ENCODE measurements at places on chromosomes 7 and 10.
A peak's percentile ranks its signal among the peaks of the same experiment; 100 is the strongest.

DNA sequence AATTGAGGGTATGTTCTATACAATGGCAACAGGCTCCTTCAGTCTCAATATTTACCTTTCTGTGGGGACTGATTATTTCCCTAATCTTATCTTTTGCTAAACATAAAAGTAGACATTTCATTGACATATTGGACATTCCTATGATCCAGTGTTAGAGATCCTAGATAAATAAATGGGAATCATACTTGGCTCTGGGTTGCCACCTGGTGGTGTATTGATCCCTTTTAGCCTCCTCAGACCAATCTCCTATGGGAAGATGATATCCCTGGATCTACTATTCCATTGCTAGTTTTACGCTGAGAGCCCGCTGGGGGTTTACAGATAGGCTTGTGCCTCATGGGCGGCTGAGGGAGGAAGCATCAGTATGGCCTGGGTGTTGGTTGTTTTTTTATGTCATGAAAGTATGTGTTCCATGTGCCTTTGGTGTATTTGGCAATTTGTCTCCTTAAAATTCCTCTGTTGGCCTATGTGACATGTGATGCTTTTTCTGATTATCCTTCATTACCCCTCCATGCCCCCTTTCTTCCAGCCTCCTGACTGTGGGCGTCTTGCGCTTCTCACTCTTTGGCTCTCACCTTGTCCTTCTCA, 18.8 kb downstream of the CELF2 start:
- no peak for DNase-seq

- DNase-seq = no peak
Observed at GRCh38 chr10:132692311-132692710, 93.6 kb downstream of the NKX6-2 start.

GRCh38 chr10:71727738-71728737, 8.5 kb upstream of the C10orf105 start:
- DNase-seq = peak; percentile 85

DNA sequence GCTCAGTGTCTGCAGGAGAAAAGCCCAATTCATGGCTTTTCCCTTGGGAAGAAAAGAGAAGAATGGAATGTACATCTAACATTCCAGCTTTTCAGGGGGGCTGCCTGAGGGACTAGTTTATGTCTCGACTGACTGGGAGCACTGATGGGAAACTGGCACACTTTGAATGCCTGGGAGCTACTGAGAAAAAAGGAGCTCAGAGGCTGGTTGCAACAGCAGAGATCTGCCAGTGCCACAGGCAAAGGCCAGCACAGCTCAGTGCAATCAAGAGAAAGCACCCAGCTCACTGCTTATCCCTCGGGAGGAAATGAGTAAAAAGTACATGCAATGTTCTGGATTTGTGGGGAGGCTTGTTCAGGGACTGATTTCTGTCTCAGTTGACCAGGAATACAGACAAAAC, 226.2 kb downstream of the COBL start:
- no peak for DNase-seq

DNA sequence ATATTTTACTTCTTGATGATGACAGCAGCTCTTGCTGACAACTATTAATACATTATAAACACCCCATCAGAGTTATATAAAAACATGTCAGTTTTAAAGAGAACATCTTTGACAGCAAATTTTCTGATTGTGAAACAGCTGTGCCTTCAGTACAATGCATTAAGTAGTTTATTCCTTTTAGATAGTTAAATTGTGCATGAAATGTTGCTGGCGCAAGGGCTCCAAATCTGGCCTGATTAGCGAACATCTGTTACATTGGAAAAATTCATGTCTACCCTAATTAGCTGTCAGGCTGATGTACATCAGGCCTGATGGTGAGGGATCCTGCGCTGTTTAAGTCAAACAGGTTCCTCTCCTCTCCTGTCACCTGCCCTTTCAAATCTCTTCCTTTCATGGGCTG, 171.9 kb upstream of the SP8 start:
- DNase-seq = no peak

- no peak for DNase-seq
Observed at GRCh38 chr7:113752689-113753088, 166.1 kb downstream of the PPP1R3A start.

DNA sequence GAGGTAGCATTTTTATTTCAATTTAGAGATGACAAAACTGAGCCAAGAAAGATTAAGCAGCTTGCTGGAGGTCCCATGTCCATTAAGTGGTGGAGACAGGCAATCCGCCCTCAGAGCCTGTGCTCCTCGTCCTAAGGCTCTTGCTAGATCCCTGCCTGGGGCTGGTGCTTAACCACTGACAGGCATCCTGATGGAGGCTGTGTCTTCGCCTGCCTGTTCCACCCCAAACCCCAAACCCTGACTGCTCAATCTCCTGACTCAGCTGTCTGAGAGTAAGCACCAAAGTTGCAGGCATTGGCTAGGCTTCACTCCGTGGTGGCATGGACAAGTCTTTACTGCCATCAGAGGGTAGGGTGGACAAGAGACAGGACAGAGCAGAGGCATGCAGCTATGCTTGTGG, 209.4 kb downstream of the POU6F2 start:
- no peak for DNase-seq

DNA sequence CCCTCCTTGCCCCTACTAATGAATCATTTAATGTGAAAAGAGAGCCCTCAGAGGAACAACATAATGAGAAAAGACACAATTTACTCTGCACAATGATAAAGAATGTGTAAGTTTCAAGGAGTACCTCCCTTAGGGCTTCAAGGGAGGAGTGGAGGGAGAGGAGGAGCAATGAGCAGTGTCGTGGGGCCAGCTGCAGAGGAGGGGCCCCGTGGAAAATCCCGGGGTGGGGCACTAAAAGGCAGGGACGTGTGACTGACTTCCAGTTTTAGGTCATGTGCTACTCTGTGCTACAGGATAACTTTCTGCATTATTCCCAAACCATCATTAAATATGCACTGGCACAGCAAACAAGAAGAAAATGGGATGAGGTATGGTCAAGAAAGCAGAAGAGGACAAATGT, 108.1 kb downstream of the ANLN start:
- no peak for DNase-seq

DNA sequence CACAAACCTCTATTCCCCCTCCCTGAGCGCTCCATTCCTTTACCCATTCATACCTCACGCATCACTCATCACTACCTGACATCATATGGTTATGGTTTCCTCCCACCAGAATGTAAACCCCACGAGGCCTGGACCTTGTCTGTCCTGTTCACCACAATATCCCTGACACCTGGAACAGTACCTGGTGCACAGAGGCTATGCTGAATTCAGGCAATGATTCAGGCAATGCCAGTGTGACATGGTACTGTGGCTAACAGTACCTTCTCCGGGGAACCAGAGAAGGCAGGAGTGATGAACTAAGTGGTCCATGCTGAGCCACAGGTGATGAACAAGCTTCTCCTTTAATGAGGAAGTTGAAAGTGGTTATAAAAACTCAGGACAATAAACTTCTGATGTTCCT, 202.5 kb upstream of the PLXNA4 start:
- no peak for DNase-seq

DNA sequence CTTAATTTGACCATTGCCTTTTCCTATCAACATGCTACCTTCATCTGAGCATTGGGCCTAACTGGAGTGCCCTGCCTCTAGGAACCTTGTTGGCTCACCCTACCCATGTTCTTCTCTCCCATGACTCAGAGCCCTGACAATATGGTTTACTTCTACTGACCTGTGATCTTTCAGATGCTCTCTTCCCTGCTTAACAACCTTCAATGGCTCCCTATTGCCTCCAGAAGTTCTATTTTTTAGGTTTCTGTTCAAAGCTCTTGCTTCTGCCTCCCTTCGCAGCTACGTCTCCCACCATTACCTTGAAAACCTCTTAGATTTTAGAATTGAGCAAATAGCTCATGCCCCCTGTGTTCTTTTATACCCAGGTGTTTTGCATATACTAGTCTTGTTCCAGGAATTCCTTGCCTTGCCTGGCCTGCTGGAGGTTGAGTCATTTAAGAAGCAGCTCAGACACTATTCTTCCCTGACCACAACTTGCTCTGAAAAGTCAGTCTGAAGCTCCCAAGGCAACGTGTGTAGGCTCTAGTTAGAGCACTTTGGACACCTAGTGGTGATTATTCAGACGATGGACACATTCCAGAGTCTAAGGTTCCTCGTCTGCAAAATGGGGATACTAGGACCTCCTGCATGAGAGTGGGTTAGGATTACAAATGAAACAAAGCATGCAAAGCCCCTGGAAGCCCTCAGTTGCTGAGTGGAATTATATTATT, 64.4 kb upstream of the EMX2 start:
- DNase-seq = no peak

DNA sequence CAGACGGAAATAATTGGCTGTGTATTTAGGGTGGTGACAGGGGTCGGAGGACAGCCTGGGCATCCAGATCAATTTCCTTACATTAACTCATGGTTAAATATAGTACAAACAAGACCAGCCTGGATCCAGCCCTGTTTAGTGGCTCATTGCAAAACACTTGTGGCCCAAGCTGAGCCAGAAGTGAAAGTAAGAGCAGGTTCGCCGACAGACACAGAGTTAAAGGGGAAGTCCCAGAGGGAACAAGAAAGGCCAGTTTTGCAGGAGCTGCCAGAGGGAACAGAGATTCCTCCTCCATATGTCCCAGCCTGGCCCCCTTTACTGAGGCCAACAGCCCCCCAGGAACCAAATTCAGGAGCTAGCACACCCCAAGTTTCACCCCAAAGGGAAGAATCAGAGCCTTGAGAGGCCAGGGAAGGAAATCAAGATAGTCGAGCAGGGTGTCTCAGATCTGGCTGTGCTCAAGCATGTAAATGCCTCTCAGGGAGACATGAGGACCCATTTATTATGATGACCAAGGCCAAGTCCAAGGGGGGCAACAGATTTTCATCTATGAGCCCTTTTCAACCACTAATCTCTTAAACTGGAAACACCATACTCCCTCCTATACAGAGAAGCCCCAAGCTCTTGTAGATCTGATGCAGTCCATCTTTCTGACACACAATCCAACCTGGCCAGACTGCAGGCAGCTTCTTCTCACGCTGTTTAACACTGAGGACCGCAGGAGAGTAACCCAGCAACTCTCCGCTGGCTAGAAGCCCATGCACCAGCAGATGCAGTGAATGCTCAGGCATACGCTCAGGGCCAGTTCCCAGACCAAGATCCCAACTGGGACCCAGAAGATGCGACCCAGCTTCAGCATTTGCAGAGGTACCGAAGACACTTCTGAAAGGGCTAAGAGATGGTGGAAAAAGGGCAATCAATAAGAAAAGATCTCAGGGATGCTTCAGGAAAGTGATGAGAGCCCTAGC, 15.9 kb upstream of the ADCK2 start:
- no peak for DNase-seq

GRCh38 chr7:118305671-118306070, 81.2 kb downstream of the ANKRD7 start:
- no peak for DNase-seq
